ENCODE measurements at places on chromosomes 7 and 10.

DNA sequence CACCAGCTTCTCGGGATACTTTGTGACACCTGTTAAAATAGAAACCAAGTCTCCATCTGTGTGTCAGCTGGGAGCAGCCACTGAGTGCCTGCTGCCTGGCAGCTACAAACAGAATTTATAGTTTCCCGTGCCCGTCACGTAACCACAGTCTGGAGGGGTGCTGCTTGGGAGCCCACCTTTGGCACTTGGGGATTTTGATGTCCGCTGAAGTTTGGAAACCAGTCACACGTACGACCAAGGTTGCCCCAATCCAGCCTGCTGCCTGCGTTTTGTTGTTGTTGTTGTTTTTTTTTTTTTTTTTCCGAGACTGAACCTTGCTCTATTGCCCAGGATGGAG lies 1.6 kb downstream of the TRRAP start:
- no peak for DNase-seq

DNA sequence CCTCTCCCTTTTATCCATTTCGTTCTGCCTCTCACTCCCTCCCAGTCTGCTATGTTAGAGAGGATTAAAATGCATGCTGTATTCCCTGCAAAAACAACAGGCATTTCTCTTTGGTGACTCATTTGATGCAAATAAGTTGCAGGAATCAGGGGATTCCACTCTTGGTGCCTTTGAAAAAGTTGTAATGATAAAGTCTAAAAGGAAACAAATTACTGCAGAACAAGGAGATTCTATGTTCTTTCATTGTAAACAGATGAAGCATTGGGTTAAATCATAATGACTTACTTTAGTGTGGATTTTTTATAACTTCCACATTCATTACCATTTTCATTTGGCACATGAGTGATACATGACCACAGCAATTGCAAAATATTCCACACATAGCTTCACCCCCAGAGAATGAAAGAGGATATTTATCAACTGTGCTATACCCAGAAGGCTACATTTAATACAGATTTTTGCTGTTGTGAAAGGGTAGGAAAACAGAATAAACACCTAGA lies 33.4 kb upstream of the ABLIM1 start:
- DNase-seq: no peak

GRCh38 chr7:92425311-92425947 lies 21.9 kb upstream of the GATAD1 start:
- peak; percentile 56 for DNase-seq

- DNase-seq: no peak
Observed at GRCh38 chr10:7258948-7259523, 151.8 kb downstream of the SFMBT2 start.

GRCh38 chr10:60644436-60645130 lies 133.7 kb upstream of the CDK1 start:
- DNase-seq: no peak

DNA sequence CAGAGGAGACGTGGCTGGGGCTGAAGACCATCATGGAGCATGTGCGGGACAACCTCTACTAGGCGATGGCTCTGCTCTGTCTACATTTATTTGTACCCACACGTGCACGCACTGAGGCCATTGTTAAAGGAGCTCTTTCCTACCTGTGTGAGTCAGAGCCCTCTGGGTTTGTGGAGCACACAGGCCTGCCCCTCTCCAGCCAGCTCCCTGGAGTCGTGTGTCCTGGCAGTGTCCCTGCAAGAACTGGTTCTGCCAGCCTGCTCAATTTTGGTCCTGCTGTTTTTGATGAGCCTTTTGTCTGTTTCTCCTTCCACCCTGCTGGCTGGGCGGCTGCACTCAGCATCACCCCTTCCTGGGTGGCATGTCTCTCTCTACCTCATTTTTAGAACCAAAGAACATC lies 22.0 kb upstream of the CPA5 start:
- no peak for DNase-seq

DNA sequence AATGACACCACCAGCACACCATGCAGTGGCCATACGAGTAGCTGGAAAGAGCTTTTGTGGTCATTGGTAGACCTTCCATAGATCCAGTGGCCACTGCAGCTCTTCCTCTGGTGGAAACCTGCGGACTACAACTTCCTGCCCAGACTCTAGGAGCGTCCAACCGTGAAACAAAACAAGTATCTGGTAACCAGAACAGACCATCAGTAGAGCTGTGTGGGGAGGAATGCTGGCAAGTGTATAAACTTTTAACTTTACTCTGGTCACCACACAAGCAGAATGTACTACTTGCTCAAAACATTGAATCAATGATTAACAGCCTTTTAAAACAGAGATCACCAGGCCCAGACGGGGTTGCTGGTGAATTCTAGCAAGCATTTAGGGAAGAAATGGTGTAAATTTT lies 154.7 kb upstream of the DGKB start:
- DNase-seq: no peak

DNA sequence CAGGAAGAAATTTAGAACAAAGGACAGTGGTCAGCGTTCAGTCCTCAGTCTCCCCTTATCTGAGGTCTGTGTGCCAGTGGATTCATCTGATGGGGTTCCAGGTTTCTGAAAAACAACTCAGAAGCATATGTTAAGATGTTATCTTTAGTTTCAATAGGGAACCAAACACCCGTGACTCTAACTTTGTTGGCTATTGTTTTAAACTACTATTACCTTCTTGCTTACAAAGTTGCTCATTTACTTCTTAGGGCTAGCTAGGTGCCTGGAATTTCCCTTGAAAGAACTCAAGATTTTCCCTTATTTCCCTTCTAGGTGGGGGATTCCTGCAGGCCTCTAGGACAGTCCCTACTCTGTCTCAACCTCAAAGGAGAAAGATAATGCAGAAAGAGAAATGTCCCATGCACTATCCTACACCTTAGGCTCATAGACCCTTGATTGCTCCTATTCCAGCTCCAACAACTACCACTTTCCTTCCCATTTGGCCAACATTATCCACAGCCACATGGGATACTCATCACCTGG lies 192.5 kb upstream of the LYZL1 start:
- no peak for DNase-seq

- DNase-seq: no peak
Observed at GRCh38 chr7:35749556-35749955, 51.3 kb upstream of the SEPTIN7 start.

DNA sequence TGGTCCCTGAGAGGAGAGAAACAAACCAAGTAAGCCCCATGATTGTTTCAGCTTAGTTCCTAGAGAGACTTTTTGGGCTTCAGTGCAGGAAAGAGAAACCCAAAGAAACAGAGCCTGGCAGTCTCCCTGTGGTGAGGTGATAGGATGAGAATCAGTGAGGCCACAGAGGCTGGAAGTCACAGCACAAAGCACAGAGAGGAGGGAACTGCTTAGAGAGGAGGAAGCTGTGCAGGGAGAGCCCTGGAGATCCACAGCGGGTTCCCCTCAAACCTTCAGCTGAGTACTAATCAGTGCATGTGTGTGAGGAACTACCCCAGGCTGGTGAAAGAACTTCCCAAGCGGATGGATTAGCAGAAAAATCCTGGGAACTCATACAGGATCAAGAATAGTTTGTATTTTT lies 27.4 kb upstream of the HECW1 start:
- no peak for DNase-seq

Measured in LoVo (cell line).